ENCODE measurements at places on chromosomes 1 and 21.

DNA sequence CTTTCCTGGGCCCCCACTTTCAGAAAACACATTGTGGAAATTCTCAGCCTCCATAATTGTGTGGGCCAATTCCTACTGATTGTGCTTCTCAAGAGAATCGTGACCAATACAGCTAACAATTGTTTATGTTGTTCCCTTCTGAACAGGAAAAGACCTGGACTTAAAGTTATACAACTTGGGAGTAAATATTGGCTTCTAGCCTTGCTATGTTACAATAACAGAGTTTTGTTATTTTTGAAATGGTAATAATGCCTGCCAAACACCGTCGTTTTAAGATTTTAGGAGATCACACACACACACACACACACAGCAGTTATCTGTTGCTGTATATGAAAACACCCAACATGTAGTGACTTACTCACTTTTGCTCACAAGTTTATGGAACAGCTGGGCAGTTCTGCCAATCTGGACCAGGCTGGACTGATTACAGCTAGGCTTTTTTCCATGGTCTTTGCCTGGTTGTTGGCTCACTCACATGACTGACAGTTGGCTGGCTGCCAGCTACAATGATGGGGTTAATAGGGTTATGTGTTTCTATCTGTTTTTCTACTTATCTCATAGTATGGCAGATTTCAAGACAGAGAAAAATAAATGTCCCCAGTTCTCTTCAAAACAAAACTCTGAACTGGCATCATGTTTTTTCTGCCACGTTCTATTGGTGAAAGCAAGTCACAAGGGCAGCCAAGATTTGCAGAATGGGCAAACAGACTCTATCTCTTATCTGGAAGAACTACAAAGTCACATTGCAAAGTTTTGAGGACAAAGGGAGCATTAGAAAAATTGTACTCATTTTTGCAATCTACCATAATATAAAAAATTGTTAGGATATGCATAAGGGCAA is 447.5 kb downstream of the NEGR1 start:
- no peak for DNase-seq

GRCh38 chr1:46070164-46070814 is 62.1 kb downstream of the PIK3R3 start:
- peak; percentile 78 for DNase-seq

DNA sequence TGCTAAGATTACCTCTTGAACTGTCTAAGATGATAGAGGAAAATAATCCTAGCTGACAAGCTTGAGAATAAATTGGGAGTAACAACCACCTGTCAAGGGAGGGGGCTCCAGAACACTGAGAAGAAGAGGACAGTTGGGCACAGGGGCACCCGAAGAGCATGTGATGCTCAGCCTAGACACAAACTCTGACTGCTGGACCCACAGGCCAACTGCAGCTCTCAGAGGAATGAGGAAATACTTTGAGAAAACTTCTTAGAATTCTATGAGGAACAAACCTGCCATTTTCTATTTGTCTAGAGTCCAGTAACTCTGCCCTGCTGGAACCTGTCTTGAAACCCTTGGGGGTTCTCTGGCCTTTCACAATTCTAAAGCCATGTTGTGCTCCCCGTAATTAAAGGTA is 124.1 kb upstream of the KCNK2 start:
- no peak for DNase-seq

DNA sequence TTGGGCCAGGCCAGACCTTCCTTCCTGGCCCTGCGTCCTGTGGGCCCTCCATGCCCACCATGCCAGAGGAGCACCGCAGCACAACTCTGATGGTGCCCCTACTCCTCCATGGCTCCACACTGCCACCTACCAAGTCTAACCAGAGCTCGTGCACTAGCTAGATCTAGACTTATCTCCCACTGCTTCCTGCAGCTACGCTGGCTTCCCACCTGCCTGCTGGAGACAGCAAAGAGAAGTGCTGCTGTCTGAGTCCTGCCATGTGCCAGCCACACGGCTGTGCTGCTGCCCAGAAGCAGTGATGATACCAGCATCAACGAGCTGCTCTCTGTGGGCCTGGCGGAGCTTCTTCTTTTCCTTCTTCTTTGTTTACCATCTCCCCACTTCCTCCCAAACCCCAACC is 4.5 kb downstream of the GUCA2B start:
- DNase-seq, result peak; percentile 70

DNA sequence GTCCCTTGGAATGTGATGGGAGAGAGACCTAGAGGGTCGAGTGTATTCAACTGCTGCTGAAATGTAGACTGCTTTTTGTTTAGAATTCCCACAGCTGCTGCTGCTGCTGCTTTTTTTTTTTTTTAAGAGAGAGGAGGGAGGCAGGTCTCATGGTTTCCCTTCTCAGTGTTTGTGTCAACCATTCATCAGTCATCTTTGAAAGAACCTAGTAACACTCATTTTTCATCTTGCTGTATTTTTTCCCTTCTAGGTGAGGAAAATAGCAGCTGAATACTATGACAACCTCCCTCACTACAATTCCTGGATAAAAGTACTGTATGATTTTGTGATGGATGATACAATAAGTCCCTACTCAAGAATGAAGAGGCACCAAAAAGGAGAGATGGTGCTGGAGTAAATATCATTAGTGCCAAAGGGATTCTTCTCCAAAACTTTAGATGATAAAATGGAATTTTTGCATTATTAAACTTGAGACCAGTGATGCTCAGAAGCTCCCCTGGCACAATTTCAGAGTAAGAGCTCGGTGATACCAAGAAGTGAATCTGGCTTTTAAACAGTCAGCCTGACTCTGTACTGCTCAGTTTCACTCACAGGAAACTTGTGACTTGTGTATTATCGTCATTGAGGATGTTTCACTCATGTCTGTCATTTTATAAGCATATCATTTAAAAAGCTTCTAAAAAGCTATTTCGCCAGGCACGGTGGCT is 9.2 kb downstream of the DEGS1 start:
- DNase-seq, result no peak

- no peak for DNase-seq
Observed at GRCh38 chr1:211789641-211790464, 40.7 kb downstream of the LPGAT1 start.

GRCh38 chr1:96756789-96757188 is 35.2 kb downstream of the PTBP2 start:
- no peak for DNase-seq

GRCh38 chr1:165014753-165015152 is 341.8 kb downstream of the LMX1A start:
- DNase-seq, result no peak

DNA sequence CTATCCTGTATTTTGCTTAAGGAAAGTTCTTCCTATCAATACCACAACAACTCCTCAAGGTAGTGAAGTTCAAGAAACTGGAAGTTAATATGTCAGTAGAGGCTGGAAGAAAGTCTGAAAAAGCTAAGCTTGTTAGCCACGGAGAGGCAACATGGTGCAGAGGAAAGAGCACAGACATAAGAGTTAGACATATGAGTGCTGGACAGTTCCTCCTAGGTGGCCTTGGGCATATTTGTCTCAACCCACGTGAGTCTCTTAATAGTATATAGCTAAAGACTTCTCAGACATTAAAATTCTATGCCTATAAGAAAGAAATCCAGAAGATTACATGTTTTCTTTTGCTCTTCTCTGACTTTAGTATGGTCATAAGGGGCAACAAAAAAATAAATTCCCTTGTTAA is 22.8 kb upstream of the RRP15 start:
- DNase-seq, result no peak

DNA sequence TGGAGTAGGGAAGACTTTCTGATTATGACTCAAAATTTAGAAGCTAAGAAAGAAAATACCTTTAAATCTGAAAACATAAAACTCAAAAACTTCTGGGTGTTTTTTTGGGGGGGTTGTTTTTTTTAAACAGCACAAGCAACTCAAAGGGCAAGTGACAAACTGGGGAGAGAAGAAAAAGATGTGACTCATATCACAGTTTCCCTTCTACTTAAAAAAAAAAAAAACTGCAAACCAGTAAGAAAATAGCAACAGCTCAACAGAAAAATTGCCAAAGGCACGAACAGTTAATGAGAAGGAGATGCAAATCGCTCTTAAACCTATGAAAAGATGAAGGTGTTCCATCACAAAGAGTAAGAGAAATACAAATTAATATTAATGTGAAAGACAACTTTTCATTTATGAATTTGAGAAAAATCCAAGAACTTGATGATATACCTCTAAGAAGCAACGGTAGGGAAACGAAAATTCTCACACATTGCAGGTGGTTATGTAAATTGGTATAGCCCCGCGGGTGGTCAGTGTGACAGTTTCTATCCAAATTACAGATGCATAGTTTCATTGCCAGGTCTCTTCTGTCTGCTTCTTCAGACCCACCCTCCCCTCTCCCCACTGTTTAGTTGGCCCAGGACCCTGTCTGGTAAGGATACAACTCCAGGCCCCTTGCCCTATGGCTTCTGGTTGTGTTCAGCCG is 9.0 kb downstream of the IFNAR2 start:
- DNase-seq, result peak; percentile 61

DNA sequence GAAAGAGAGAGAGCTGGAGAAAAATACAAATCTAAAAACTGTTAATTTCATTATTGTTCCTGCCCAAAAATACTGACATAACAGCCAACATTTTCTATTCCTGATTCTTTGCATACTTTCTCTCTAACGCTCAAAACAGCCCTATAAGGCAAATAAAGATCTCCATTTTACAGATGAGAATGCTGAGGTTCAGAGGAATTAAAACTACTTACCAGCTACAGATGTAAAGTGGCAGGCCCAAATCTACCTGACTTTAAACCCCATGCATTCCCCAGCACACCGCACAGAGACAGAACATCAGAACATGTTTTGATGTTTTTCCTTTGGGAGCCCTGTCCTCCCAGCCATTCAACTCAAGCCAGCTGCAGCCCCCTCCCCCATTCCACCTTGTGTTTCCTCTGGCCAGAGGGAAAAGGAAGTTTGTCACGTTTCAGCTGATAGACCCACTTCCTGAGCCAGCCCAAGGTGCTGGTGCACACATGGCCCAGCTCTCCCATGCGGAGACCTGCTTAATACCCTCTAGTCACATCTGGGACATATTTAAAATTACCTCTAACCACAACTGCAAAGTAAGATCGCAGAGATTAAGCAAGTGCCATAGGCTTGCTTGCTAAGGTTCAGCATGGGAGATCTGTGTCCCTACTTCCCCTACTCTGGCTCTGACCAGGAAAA is 133.1 kb upstream of the NFIA start:
- no peak for DNase-seq

DNA sequence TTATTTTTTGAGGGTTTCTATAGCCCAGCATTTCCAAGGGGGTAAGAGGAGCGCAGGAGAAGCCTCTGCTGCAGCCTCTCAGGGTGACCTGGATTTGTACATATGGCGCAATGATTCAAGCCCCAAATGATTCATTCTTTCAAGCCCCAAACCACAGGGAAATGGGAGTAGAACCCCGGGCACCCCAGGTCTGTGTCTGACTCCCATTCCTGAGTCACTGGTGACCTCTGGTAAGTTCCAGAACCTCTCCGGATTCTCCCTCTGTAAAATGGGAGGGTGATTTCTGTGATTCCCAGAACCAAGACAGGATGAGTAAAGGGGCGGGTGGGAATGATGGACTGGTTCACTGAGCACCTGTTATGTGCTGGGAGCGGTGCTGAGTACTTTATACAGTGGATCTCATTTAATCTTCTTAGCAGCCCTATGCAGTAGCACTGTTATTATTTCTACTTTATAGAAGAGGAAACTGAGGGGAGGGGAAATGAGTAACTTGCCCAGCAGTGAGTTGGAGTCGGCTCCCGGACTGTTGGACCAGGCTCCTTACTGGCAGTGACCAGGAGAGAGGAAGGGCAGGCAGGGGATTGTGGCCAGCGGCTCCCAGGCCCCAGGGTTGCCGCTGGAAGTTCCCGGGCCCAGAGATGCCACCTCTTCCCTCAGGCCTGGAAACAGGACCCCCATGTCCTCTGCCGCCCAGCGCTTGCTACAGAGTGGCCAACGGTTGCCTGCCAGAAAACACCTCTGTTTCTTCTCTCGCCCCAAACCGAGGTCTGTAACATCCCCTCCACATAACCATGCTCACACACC is 20.3 kb upstream of the SLC26A9 start:
- peak; percentile 38 for DNase-seq

DNA sequence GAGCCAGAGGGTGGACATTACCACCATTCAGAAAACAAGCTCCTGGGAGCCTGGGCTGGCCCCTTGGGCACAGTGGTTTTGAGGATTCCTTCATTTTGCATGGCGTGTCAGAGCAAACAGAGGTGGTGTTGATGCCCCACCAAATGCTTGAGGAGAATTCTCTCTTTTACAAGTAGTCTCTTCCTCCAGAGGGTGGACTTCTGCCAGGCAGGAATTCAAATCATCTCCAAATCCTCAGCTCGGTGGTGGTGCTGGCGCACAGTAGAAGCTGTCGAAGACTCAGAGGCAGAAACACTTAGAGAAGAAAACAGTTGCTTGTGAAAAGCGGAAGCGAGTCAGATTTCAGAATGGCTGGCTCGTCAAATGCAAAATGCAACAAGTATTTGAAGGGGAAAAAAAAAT is 3.4 kb upstream of the CHI3L1 start:
- DNase-seq, result no peak

GRCh38 chr1:71650119-71650518 is 569.3 kb upstream of the ZRANB2 start:
- no peak for DNase-seq

DNA sequence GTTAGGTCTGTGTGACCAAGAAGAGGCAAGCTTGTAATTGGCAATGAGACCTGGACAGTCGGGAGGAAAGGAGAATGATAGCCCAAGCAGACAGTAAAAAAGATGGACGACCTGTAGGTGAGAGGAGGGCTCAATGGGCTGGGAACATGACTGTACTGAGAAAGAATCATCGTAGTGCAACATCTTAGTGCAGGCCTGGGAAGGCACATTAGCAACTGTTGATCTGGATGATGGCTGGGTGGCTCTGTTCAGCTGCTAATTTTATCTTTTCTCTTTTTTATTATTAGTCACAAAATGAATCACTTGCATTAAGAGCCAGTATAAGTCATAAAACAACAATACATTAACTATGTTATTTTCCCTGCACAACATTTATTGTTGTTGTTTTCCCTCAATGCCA is 32.9 kb downstream of the IFI44 start:
- DNase-seq, result no peak

GRCh38 chr1:37495875-37496274 is 18.7 kb downstream of the MEAF6 start:
- DNase-seq, result no peak

- no peak for DNase-seq
Observed at GRCh38 chr1:159163614-159164228, 7.7 kb upstream of the CADM3 start.

GRCh38 chr1:14516974-14517840 is 81.3 kb upstream of the KAZN start:
- DNase-seq, result no peak

GRCh38 chr1:172838680-172839313 is 179.9 kb downstream of the FASLG start:
- DNase-seq, result no peak

GRCh38 chr1:192626366-192627179 is 9.4 kb upstream of the RGS13 start:
- no peak for DNase-seq

DNA sequence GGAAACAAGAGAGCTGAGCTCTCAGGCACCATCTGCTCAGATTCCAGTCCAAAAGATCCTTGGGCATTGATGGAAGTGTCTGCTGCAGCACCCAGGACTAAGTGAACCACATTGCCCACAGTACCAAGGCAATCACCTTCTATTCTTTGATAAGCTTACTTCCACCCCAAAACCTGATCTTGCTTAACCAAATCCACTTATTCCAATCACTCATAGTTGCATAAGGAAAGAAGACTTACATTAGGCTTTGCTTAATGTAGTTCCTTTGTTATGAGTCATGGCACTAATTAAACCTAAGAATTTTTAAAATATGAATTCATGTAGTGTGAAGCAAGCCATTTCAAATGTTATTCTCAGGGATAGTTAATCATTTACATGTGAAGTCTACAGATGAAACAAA is 84.5 kb downstream of the UCHL5 start:
- no peak for DNase-seq
